ENCODE measurements at places on chromosomes 16 and 17. TPM values are rescaled to one million over a fixed set of nuclear protein-coding genes. Genes with fewer than 3 reads are reported as not detected.

DNA sequence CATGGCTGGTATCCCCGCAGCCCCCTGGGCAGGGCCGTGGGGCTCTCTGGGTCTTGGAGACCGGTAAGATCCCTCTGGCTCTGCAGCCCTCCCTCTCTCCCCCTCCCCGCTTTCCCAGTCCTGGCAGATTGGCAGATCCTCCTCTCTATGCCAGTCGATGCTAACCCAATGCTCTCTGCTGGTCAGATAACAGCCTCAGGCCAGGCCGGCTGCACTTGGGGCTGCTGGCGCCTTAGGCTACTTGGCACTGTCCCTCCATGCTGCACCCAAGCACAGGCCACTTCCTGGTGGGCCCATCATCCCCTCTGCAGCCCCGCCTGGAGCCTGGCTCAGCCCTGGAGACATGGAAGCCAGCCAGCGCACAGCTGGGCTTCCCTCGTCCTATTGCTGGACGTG, 81.7 kb downstream of the RTN4RL1 start:
- DNase-seq = no peak

DNA sequence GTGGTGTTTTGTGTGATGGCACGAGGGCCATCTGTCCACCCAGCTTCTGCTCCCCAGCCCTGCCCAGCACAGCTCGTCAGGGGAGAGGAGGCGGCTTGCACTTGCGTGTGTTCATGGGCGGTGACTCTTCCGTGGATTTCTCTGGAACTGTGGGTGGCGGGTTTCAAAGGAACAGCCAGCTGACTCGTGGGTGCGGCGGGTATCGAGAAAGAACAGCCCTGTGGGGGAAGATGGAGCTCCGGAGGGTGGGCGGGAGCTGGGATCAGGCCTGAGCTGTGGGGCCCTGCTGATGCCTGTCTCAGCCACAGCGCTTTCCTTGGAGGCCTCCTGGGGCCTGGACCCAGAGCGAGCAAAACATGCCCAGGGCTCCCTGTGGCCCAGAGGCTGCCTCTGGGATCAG, 13.2 kb downstream of the NAGPA start:
- no peak for DNase-seq

GRCh38 chr16:89201439-89202377, 1.4 kb upstream of the SLC22A31 start:
- peak; percentile 90 for DNase-seq

DNA sequence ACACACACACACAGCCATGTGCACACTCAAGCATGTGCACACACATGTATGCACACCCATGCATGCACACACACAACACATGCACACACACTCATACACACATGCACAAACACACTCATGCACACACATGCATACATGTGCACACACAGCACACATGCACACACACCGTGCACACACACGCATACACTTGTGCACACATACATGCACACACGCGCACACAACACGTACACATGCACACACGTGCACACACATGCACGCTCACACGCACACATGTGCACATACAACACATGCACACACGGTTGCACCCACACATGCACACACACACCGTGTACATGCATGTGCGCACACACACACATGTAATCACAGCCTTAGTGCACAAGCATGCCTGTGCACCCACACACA, 230.4 kb upstream of the GSE1 start:
- no peak for DNase-seq

- peak; percentile 31 for DNase-seq
Observed at GRCh38 chr17:76271669-76272540, 6.8 kb downstream of the UBALD2 start.

Gene CDRT15L2
- total RNA-seq = not detected

- no peak for DNase-seq
Observed at GRCh38 chr17:12320286-12320685, 299.6 kb downstream of the MAP2K4 start.

Gene ZSCAN10
- 0.47 TPM for total RNA-seq

GRCh38 chr17:73316919-73317505, 5.2 kb upstream of the CDC42EP4 start:
- no peak for DNase-seq

GRCh38 chr16:88536971-88537751, 33.0 kb upstream of the ZC3H18 start:
- DNase-seq = no peak

DNA sequence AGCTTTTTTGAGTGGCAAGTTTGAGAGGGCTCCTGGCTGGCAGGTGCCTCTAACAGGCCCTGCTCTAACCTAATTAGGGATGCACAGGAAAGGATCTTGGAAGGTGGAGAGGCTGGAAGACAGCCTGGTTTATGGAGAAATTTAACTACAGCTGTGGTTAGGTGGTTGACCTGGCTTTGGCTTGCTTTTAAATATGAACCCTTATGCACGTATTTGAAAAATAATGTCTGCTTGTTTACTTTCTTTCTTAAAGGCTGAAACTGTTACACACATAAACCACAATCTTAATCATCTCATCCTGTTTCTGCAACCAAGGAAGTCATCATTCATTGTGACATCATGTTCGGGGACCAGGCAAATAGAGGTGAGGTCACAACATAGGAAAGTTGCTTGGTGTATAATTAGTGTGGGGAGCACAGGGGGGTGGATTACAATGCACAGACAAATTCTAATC, 23.1 kb upstream of the DHRS13 start:
- DNase-seq = no peak

GRCh38 chr16:728131-728889, 1.4 kb downstream of the HAGHL start:
- DNase-seq = no peak

DNA sequence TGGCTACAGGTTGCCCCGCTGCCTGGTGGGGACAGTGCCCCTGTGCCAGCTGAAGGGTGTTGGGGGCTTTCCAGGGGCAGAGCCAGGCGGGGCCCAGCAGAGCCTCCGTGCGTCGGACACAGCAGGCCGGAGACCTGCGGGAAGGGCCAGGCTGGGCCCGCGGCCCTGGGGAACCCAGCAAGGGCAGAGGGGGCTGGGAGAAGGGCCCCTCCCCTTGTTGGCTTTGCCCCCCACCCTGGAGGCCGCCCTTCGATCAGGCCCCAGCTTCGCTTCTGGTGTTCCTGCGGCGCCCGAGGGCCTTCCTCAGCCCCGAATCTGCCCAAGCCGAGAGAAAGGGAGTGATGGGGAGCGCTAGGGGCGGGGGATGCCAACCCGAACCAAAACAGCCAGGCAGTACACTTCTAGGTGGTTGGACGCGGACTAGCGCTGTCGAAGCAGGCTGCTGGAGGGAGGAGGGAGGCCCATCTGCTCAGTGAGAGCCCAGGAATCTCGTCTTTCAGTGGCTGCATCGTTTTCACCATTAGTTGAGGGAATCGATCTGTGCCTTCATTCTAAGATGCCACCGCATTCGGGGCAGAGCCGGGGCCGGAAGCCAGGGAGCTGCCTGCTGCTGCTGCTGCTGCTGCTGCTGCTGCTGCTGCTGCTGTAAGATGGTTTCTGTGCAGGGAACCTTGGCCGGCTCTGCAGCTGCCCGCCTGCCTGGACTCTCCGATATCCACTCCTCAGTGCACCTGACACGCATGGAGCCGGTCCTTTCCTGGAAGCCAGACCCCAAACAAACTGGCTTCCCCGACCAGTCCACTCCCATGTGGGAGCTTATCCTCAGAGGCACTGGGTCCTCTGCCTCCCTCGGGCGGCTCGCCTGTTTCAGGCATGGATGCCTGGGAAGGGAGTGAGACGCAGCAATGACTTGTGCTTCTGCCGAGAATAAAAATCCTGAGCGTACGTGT, 1.7 kb downstream of the JPH3 start:
- DNase-seq = no peak

- DNase-seq = no peak
Observed at GRCh38 chr17:36632916-36633771, 31.8 kb downstream of the MRM1 start.

Gene WSCD1
- 0.98 TPM for total RNA-seq

- DNase-seq = no peak
Observed at GRCh38 chr17:82278786-82279391, 5.4 kb upstream of the CSNK1D start.

- peak; percentile 63 for DNase-seq
Observed at GRCh38 chr16:67528222-67528869, at the start of gene RIPOR1. Gene RIPOR1, plus strand, starts transcription at chr16:67528829. Its CDS starts 9,618 bp downstream, at chr16:67538447.

Gene TERF2IP
- 88.3 TPM for total RNA-seq

- no peak for DNase-seq
Observed at GRCh38 chr17:57001541-57001940, 23.6 kb downstream of the SCPEP1 start.
